ENCODE measurements at places on chromosomes 11 and 22. TPM values are rescaled to one million over a fixed set of nuclear protein-coding genes. Genes with fewer than 3 reads are reported as not detected.

The TMEM191C gene
- 0.46 TPM for total RNA-seq

The CALCA gene
- total RNA-seq = not detected

The RIBC2 gene
- total RNA-seq = 1.7 TPM

GRCh38 chr11:97702951-97703350 is 1313.1 kb downstream of the JRKL start:
- DNase-seq = no peak

GRCh38 chr11:125975634-125976033 is 29.8 kb downstream of the VSIG10L2 start:
- no peak for DNase-seq
